ENCODE measurements at places on chromosomes 13 and 19.

DNA sequence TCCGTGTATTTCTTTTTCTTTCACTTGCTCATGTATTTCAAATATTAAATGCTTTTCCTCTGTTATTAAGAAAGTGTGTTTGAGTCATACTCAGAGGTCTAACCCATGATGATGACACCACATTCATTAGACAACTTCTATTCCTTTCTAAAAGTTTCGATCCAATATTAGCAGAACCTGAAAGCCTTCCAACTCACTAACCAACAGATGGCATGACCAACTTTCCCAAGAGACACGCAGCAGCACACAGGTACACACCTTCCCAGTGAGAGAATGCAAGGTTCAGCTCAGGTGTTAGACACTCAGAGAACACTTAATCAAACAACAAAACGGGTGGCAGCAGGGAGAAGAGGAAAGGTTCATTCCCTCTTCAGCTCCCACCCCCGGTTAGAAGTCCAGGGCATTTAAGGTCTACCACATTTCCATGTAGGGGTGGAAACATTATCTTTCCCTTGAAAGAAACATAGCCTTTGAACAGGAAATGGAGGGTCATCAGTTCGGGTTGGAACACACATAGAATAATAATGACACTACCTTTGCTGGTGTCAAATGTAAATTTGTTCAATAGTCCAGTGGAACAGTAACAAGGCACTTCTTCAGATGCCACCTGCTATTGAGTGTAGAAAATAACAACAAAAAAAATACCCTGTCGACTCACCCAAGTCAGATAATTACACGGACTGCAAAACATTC lies 404.2 kb downstream of the COG6 start:
- no peak for DNase-seq

DNA sequence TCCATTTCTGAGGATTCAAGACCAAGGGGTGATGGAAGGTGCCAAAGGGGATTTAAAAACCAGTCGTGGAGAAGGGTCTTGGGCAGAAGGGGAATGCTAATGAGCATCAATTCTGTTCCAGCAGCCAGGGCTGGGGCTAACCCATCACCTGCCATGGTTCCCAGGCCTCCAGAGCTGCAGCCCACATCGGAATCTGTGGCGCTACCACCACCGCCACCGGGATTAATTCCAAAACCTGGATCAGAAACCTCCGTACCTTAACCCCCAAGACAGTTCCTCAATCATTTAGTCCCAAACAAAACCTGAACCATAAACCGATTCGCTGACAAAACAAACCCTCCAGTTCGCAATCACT lies 583 bp downstream of the ZNF615 start:
- DNase-seq: no peak

DNA sequence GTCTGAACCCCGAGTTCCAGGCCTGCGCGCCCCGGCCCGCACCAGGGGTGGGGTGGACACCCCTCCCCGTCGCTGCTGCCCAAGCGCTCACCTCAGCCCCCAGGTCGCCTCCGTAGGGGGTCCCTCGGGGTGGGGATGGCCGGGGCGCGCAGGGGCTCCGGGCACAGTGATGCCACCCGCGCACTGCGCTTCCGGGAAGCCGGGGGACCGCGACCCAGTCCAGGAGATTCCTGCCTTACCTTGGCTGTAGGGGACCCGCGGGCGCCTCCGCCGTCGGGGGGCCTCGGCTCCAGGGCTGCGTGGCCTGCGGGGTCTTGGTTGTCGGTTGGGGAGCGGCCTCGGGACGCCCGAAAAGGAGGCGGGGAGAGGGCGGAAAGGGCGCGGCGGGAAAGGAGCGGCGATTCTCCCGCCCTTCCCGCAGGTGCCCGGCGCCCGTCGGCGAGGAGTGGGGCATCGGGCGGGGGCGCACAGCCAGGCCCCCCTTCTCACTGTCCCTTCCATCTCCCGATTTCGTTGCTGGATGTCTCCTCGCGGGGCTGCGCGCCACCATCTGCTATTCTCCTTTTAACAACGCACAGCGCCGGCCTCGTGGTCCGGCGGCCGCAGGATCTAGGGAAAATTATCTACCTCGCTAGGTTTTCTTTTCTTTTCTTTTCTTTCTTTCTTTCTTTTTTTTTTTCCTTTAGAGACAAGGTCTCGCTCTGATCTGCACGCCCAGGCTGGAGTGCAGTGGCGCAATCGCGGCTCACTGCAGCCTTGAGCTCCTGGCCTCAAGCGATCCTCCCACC lies at the start of gene KEAP1:
KEAP1 (minus strand) TSS at position 355 of the 788 bp plus-strand sequence. CDS start 3,323 bp downstream, outside the sequence.
- DNase-seq: peak; percentile 32

- no peak for DNase-seq
These were observed 435.6 kb downstream of the PCDH9 start for GRCh38 chr13:66794340-66795031.

DNA sequence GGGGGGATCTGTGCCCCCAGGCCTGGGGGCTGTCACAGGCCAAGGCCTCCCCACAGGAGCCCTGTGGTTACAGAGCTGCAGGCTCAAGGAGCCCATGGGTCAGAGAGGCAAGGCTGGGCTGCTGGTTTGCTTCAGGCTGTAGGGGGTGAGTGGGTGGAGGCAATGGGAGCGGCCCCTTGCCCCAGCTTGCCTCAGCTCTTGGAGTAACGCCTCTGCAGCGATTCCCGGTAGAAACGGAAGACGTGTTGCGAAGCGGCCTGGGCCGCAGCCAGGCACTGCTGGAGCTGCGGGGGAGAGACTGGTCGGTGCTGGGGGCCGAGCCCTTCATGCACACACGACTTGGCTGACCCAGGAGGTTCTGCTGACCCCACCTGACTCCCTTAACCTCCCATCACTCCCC lies 10.1 kb downstream of the TMEM91 start:
- no peak for DNase-seq

DNA sequence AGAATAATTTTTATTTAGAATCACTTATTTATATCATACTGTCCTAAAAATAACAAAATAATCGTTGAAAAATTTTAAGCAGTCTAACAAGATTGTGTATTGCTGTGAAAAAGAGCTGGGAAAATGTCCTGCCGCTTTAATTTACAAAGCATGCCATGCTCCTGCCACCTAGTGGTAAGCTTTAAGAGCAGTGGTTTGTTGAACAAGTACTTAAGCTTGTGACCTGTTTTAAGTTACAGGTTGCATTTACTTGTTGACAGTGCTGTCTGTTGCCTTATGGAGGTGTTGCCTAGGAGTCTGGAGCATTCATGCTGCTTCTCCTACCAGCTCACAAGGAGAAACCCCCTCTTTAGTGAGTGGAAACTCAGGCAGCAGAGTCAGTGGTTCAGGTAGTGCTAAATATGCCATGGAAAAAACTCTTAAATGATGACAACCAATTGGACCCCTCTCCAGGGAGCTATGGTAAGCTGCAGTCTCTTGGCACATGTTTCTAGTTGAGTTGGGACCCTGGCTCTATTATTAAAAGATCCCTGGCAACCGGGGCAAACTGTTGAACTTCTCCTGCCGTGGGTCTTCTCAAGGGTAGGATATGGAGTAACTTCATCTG lies 68.4 kb downstream of the SPATA13 start:
- DNase-seq: peak; percentile 62

- DNase-seq: no peak
These were observed 3.6 kb downstream of the ZNF507 start for GRCh38 chr19:32349051-32349450.

DNA sequence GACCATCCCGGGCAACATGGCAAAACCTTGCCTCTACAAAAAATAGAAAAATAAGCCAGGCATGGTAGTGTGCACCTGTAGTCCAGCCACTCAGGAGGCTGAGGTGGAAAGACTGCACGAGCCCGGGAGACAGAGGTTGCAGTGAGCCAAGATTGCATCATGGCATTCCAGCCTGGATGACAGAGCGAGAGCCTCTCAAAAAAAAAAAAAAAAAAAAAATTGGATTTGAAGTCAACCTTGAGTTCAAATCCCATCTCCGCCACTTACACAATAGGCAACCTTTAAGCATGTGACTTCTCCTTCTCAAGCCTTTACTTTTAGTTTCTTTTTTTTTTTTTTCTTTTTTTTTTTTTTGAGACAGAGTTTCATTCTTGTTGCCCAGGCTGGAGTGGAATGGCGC lies 12.0 kb downstream of the KASH5 start:
- peak; percentile 18 for DNase-seq

DNA sequence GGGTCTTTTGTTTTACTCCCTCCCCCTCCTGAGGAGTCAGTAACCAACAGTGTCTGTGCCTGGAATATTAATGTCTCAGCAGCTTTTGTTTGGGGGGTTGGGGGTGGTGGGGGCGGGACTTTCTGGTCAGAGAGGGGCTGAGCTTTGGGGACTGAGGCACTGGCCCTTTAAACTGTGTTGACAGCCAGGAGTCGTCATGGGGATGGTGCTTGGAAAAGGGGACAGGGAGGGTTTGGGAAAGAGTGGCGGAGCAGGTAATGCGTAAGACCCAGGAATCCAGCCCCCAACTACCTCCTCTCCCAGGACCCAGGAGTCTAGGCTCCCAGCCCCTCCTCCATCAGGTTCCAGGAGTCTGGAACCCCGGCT lies 5.2 kb downstream of the CADM4 start:
- DNase-seq: no peak

DNA sequence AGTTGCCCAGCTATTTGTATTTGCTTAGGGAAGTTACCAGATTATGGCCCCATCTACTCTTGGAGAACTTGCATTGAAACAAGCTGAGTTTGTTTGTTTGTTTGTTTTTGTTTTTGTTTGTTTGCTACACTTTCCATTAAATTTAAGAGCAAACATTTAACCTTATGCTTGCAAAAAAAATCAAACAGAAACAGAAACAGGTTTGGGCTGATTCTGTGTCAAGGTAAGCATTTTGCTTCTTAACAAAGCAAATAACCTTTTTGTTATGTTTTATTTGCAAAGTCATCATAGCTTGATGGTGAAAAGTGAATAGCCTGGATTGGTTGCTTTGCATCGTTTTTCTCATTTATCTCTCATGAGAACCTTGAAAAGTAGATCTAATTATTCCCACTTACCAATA lies 531.8 kb downstream of the EFNB2 start:
- DNase-seq: no peak

GRCh38 chr19:53545271-53546065 lies 7.5 kb downstream of the ZNF331 start:
- DNase-seq: peak; percentile 38

- no peak for DNase-seq
These were observed 59.3 kb downstream of the TNFSF13B start for GRCh38 chr13:108328848-108329247.

DNA sequence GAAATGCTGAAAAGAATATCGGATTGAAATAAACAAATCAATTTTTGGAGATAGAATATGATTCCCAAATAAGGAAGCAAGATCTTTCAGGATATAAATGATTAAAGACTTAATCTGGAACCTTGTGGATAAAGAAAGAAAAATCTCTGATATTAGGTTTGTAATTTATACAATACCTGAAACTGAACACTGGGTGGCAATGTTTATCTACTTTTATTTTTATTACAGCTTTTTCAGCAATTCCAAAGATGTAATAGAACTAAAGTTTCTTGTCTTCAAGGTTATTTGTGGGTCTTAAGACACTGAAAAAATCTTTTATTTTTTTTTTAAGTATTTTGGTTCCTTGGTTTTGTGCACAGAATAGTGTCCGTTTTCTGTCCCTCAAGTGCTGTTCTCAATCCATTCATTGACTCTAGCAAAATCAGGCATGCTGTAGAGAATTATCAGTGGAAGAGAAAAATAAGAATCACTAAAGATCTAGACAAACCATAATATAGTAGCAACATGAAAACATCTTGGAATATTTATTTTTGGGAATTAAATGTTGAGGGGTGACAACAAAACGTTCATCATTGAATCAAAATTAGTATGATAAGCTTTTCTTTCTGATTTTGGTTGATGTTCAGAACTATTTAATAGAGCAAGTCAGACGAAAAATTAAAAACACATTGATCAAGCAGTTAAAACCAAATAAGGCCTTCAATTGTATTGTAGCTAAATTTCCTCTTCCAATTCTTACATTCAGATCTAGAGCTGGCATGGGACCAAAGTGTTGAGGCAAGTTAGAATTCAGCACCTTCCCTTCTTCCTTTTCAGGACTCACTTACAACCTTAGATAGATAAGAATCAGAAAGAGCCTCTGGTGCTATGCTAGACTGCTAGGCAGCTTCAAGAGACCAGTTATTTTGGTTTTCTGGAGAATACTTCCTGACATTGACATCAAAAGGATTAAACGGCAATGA lies 704.4 kb upstream of the PCDH20 start:
- DNase-seq: peak; percentile 6

DNA sequence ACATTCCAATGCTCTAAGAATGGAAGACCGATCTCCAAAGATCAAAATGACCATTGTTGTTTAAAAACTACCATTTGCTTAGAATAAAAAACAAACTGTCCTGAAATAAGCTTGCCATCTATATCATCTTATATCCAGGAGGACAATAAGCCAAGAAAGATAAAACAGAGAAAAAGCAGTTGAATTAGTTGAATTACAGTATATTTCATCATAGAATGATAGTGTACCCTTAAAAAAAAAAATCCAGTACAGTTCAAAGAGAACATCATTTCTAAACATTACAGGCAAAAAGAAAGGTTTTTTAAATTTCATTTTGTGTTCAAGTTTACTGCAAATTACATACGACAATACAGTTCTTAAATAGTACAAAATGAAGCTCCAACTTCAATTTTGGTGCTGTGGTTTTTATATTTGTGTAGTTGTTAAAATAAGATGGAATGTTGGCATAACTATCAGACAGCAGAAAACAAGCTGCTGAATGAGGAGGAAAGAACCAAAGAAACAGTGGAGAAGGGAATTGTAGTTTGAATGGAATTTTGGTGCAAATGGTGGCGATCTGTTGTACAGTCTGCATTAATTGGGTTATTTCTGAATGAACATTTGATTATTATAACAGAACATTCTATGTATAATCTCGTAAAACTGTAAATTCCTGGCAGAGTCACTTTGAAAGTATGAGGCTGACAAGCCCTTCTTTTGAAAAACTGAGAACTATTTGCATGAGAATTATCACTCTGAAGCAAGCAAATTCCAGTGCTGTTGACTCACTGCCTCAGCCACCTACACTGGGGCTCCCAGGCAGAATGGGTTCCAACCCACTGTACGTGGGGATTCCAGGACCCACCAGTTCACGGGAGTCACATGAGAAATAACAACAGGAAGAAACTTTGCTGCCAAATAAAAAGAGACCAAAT lies 37.7 kb downstream of the LHFPL6 start:
- DNase-seq: peak; percentile 95

GRCh38 chr19:41957838-41958366 lies 1.2 kb downstream of the RABAC1 start:
- peak; percentile 83 for DNase-seq

DNA sequence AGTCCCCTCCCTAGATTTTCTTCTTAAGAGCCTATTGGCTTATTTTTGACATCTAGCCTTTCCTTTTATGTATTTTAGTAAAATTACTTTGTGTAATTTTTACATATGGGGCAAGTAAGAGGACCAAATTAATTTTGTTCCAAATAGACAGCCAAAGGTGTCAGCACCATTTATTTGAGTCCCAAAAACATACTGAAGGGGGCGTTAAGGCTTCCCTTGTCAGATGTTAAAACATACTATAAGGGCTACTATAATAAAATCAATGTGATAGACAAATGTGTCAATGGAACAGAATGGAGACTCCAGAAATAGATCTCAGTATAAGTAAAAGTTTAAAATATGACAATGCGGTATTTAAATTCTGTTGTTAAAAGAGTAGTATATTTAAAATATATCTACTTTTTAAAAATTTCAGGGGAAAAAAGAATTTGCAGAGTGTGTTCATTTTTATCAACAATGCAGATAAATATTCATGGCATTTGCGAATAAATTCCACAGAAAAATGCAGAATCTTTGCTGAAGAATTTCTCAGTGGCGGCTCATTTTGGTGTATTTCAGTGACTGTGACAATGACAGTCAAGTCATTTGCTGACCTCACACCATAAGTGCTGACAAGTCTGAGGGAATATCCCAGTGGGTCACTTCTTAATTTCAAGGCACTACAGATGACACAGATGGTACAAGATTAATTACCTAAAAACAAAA lies 133.7 kb downstream of the MTUS2 start:
- no peak for DNase-seq

All from fibroblast of skin of scalp (primary cell).